ENCODE measurements at places on chromosomes 1 and 21.

- no peak for DNase-seq
Measured at GRCh38 chr1:158200527-158200926, 19.8 kb downstream of the CD1D start.

DNA sequence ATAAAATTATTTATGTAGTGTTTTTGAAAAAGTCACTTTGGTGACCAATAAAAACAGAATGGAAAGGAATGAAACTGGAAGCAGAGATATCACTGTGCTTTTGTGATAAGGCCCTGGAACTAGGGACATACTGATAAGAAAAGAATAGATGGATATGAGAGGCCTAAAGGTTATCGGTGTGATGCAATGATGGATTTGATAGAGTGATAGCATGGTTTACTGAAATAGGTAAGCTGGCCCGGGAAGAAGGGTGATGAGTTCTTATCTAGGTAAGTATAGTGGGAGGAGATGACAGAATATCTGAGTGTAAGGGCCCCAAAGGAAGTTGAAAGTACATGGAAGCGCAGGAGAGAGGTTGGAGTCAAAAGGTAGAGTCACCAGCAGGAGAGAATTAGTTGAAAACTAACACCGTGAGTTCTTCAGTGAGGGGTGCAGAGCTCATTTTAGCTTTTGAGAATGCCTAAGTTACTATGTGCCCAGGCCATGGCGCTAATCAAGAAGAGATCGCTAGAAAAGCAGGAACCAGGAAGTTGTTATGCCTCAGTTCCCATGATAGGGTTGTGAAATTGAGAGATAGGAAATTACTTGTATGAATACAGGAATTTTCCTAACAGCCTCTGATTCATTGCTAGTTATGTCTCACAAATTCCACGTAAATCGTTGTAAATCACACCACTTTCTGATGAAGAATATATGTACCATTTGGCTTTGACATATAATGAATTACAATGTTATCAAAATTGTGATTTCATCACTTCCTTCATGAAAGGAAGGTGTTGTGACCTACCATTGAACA, 115.3 kb downstream of the PLA2G4A start:
- peak; percentile 16 for DNase-seq

GRCh38 chr1:23745515-23745914, 2.2 kb downstream of the ELOA start:
- DNase-seq: peak; percentile 60

DNA sequence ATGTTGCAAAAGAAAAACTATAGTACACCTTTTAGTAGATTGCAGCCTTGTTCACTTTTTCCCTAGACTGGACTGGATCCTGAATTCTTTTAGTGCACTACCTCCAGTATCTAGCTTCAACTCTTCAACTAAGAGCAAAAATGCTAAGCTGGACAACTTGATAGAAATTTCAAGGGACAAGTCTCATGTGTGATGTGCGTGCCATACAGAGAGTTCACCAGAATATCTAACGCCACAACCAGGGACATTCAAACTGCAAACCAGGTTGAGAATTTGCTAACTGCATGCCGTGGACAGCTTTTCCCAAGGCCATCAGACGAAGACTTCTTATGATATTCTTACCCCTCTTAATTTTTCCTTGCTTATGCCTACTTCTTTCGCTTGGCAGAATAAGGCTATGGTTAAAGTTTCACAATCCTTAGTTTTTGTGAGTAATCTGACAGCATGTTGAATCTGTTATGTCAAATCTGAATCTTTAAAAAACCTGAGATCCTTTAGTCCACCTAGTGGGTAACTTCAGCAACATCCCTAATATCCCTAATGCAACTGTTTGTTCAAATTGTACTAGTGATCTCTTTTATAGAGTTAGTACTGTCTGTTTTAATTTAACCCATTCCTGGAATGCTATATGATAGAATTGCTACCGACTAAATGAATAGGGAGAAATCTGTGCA, 66.4 kb downstream of the DDAH1 start:
- DNase-seq: no peak

DNA sequence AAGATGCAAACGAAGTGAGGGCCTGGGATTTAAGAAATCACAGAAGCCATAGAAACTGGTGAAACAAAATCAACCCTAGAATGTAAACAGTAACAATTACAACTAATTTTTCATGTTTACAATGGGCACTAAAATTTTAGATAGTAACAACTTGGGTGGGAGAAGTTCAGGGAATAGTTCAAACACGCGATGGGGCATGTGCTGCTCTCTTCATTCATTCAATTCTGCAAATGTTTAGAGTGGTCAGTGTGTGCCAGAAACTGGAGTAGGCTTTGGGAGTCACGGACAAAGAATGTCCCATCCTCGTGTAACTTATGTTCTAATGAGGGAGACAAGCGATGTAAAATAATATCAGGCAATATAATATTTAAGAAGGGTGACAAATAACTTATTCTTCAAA, 133.4 kb downstream of the GREM2 start:
- no peak for DNase-seq

DNA sequence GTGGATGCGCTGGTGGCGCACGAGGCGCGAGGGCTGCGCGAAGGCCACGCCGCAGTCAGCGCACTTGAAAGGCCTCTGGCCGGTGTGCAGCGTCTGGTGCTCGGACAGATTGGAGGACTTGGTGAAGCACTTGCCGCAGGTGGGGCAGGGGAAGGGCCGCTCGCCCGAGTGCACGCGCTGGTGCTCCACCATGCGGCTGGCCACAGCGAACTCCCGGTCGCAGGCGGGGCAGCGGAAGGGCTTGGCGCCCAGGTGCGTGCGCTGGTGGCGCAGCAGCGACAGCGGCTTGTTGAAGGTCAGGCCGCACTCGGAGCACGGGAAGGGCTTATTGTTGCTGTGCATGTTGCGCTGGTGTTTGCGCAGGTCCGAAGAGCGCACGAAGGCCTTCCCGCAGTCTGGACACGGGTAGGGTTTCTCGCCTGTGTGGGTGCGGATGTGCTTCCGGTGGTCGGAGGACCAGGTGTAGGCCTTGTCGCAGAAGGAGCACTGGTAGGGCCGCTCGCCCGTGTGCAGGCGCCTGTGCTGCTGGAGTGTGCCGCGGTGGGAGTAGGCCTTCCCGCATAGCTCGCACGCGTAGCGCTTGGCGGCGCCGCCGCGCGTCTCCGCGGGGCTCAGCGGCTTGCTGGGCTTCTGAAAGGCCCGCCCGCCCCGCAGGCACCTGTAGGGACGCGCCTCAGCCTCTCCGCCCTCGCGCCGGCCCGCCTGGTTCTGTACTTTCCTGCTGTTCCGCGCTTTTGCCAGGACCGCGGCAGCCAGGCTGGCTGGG, 4.7 kb downstream of the ZNF648 start:
- peak; percentile 14 for DNase-seq

GRCh38 chr1:183869230-183869629, 64.3 kb downstream of the RGL1 start:
- no peak for DNase-seq

DNA sequence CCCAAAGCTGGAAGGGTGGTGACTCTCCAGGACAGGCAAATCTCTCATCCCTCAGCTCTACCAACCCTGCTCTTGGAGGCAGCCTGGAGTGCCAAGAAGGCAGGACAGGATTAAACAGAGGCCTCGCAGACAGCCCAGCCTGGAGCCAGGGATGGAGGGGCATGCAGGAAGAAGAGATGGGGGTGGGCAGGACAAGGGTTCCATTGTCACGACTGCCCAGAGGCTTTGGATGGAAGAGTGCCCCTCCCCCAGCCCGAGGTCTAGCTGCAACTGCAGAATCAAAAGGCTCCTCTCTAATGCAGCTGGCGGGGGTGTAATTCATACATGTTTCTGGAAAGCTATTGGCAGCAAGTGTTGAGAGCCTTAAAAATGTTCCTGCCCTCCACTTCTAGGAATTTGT, 8.8 kb downstream of the RAB7B start:
- DNase-seq: no peak

GRCh38 chr1:28893403-28894102, 20.8 kb upstream of the EPB41 start:
- DNase-seq: no peak

DNA sequence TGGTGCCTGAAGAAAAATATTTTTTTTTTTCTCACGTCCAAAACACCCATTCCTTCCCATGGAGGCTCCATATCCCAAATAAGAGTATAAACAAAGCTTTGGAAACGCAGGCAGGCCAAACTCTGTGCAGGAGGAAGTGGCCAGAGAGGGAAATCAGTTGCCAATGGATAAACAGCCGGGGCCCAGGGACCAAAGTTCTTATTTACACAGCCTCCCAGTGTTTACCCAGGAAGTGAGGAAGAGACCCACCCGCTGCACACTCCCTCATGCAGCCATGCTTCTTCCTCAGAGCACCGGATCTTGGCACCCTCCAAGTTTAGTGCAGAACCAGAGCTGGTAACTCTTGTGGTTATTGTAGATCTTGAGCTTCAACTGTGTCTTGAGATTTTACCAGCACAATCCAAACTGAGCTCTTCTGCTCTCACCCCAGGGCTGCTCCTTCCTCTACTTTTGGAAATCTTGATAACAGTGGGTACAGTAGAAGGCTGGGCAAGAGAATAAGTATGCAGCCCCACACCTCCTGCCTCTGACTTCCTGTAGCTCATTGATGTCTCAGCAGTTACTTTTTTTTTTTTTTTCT, 14.2 kb downstream of the MARCKSL1 start:
- peak; percentile 97 for DNase-seq

- DNase-seq: no peak
Measured at GRCh38 chr21:35298757-35299156, 249.7 kb upstream of the RUNX1 start.

- DNase-seq: no peak
Measured at GRCh38 chr1:35442734-35443133, 114.5 kb downstream of the KIAA0319L start.

DNA sequence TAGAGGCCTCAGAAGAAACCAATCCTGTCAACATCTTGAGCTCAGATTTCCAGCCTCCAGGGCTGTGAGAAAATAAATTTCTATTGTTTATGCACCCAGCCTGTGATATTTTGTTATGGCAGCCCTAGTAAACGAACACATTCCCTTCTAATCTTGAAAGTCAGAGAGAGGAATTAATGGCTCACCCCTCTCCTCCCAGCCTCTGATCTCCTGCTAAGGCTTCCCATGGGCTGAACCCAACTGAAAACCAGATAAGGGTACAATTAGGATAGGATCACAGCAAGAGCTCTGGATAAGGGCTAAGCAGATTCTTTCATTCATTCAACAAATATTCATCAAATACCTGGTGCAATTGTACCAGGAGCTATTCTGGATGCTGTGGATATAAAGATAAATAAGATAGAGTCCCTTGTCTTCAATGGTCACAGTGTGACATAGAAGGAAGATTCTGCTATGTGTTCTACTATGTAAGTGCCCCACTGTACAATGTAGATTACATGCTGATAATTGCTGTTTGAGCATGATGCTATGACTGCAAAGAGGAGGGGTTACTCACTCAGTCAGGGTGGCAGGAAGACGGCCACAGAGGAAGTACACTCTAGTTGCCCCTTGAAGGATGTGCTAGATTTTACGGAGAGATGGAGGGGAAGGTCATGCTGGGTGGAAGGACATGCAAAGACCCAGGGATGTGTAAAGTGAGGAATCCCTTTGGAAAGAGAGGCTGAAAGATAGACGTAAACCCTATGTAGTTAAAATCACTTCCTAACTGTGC, 203.3 kb upstream of the JUN start:
- DNase-seq: no peak

GRCh38 chr21:35366394-35367080, 317.4 kb upstream of the RUNX1 start:
- no peak for DNase-seq

DNA sequence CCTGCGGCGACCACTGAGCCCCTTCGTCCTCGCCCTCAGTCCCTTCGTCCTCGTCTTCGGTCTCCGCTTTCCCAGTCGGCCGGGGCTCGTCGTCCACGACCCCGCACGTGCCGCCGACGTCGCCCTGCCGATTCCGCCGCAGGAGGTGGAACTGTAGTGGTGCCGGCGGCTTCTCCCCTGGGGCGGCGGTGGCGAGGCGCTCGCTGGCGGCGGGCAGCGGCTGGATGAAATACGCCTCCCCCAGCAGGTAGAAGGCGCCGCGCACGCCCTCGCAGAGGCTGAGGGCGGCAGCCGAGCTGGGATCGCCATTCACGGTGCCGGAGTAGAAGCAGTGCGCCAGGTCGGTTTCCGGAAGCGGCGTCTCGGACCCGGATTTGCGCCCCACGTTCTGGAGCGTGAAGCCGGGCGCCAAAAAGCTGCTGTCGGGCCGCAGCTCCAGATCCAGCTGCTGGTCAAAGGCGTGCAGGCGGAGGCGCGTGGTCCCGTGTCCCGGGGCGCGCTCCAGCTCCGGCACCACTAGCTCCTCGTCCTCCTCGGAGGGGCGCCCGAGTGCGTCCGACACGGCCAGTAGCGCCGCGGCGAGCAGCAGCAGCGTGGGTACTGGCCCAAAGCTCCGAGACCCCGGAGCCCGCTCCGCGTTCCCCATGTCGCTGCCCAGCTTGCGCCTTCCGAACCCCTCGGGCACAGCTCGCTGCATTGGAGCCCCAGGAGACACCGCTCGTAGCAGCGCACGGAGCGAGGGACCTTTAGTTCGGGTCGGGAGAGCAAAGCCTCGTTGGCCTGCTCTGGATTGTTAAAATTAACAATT, 747 bp downstream of the ADAMTS1 start:
- DNase-seq: peak; percentile 84

DNA sequence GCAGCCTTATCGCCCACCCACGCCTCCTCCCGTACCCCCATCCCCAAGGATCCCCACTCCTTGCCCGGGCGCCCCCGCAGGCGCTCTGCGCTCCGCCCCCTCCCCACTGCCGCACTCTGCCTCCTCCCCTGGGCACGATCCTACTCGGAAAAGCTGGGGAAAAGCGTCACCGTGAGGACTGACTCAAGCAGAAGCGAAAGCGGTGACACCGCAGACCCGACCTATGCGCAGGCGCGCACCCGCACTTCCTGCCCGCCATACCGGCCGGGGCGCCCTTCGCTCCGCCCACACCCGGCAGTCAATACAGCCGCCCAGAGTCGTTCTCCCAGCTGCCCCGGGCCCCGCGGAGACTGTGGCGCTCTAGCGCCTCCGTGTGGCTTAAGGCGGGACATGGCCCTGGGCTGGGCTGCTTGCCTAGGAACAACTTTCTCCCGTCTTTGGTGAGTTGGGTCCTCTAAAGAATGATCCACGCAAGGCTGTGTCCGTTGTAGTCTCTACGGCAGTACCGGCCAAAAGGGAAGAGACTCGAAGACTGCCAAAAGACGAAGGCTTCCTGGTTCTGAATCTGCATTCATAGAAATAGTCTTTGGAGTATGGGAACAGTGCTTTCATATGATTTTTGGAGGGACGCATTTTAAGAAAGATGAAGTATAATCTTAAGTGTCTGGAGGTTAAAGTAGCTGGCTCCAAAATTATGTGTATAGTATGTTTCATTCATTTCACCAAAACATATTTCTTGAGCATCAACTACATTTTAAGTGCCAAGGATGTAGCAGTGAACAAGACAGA, at the start of gene OMA1:
OMA1 (minus strand) TSS at position 207 of the 789 bp plus-strand sequence. CDS start 7,432 bp downstream, outside the sequence.
- peak; percentile 97 for DNase-seq
